ENCODE measurements at places on chromosomes 7 and 10.

- peak; percentile 62 for DNase-seq
Observed at GRCh38 chr7:77327067-77327931, 88.8 kb downstream of the GSAP start.

GRCh38 chr10:72035252-72035887 is 53.0 kb downstream of the SPOCK2 start:
- no peak for DNase-seq

DNA sequence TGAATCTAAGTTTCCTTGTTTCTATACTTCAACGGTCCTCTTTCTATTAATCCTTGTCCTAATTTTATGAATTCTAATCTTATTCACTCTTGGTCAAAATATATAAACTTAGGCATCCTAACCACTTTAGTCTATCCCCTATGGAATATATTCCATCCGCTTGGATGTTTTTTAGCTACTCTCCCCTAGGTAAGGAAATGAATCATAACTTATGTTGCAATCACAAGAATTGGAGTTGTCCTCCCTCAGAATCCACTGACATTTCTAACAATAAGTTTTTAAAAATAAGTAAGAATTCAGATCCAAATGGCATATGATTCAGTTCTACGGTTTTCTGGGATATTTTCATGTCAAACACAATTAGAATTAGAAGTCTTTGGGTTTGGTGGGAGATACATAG is 1081.6 kb downstream of the SORCS1 start:
- DNase-seq = peak; percentile 1

DNA sequence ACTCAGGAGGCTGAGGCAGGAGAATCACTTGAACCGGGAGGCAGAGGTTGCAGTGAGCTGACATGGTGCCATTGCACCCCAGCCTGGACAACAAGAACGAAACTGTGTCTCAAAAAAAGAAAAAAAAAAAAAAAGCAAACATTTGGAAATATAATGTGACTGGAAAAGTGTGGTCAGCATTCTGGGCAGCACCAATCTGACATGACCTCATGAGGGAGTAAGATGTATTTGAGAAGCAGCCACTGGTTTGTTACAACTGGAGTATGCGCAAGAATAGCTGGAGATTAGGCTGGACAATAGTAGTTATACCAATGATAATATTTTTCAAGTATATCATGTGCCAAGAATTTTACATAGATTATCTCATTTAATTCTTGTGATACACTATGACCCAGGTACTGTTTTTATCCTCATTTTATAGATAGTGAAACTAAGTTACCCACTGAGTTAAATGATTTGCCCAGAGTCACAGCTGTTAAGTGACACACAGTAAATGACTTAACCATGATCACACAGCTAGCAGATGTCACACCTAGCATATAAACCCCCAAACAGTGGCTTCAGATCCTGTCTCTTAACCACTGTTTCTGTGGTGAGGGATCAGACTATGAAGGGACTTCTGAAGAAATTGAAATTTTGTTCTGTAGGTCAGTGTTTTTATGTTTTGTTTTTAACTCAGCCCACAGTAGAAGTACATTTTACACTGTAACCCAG is 11.1 kb downstream of the MCU start:
- peak; percentile 54 for DNase-seq

DNA sequence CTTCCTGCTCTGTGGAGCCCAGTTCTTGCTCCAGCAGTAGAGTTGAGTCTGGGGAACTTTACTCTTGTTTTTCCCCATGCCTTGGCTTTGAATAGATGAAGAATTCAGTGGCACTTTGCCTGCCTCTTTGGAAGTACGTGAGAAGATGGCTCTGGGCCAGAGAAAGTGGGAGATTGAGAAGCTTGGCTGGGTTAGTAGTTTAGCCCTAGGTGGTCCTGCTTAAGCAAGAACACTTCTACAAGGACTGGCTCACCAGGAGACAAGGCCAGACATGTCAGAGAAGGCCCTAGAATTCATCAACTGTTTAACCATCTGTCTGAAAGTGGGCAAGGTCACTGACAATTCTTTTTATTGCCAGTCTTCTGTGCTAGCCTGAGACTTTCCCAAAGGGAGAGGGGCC is 410.3 kb downstream of the TYW1 start:
- no peak for DNase-seq

DNA sequence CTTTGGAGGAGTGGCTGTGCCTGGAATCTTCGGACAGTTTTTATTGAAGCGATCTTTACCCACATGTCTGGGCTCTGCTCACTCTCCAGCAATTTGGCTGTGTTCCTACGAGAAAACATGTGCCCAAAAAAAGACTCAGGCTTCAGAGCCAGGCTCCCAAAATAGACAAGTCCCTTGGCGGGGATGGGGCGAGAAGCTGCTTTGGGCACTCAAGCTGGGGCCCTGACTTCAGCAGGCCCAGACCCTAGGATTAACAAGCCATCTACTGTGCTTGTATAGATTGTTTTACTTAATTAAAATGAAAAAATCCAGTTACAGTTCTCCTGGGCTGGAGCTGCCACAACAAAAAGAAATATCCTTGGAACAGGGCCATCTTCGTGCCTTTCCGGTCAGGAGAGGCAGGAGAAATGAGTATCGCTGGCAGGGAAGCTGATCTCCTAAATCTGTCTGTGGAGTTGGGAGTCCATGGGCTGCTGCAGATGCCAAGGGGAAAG is 51.4 kb upstream of the PDCD4 start:
- peak; percentile 58 for DNase-seq

DNA sequence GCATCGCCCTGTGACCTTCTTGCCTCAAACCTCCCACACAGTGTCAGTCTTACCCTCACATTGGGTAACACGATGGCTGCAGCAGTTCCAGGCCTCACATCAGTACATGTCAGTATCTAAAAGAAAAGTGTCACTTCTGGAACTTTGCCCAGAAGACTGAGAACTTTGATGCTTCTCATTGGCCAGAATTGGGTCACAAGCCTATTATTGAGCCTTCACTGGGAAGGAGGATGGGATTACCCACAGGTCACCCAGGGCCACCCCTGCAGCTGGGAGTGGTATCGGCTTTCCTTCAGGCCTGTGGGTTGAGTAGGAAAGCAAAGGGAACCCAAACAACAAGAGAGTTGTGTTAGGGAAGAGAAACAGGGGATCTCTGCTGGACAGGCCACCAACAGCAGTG is 111.5 kb downstream of the NPY start:
- DNase-seq = no peak

DNA sequence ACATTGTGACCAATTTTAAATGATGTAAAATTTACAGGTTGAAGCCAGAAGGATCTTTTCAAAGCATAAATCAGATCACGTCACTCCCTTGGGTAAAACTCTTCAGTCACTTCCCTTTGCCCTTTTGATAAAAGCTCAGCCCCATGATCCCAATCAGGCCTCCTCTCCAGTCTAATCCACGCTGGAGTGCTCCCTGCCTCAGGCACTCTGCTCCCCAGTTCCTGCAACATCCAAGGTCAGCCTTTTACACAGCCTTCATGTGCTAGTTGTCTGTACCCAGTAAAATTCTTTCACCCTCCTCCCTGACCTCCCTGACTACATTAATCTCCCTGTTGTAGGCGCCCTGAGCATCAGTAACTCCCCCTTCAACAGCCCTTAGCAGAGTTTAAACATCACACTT is 14.1 kb downstream of the ELMO1 start:
- DNase-seq = no peak

DNA sequence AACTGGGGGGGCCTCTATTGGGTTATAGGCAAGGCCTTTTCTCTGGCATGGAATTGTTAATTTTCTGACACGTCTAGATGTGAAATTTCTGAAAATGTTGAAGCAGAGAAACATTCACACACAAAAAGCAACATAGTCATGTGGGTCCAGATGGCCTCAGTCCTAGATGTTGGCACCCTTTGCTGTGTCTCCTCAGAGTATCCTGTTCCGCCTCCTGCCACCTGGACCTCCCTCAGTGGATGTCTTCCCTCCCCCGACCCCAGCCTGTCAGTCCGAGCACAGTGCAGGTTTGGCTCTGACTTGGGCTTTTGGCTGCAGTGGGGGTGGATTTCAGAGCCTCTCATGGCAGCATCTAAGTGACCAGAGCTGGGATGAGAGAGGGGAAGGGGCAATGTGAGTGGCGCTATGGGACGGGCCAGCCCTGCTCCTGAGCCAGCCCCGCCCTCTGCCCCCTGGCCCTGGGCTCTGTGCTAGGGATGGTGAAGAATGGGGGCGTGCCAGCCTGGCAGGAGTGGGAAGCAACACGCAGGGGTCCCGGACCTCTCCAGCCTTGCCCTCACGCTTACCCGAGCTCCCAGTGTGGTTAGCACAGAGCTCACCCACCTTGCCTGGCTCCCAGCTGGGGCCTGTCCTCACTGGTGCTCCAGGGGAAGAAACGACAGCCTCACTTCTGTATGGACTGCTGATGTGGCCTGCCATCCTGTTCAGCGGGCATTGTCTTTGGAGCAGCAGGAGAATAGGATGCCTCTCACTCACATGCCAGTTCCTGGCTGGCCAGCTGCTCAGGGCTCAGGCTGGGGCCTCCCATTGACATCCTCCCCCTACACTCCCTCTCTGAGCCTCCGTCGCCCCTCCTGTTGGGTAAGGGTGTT is 6.2 kb downstream of the ATP6V0E2 start:
- DNase-seq = no peak

DNA sequence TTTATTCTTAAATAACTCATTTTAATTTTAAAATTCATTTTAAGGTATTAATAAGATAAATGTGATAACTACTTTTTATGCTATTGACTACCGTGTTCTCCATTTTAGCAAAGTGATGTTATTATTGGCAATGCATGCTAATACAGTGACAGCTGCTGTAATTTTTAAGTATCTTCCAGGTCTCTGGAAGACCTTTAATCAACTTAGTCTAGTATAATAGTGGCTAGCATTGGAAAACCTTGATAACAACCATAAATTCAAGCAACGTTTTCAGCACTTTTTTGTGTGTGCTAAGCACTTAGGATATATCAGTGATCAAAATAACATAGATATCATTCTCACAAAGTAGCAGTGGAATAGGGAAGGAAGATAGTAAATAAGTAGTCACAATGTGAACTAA is 230.9 kb upstream of the MAGI2 start:
- DNase-seq = no peak

DNA sequence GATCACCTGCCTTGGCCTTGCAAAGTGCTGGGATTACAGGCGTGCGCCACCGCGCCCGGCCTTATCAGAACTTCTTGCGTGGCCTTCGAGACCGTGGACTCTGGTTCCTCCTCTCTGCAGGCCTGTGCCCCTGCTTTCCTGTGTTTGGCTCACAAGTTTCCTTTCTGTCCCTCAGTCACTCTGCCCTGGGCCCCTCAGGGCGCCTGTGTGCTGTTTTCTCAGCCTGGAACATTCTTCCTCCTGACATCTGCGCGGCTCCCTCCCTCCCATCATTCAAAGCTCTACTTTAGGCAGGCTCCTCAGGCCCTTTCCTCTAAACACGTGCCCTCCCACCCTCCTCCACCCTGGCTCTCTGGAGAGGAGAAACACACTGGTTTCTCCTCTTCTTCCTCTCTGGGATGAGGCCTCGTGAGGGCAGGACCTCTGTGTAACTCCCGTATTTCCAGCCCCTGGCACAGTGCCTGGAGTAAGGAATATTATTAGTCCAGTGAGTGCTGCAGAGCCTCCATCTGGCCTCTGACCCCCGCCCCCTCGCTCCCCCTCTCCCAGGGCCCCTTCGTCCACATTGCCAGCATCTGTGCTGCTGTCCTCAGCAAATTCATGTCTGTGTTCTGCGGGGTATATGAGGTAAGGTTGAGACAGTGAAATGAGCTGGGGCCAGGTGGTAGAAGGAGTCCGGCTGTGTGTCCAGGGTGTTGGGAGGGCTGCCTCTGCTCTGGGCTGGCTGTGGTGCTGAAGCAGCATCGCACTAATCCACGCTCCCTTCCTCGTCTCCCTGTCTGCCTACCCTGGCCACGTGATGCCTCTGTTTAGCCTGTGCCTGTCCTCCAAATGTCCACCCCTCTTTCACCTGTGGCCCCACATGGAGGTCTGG is 7.1 kb downstream of the CLCN1 start:
- DNase-seq = no peak

DNA sequence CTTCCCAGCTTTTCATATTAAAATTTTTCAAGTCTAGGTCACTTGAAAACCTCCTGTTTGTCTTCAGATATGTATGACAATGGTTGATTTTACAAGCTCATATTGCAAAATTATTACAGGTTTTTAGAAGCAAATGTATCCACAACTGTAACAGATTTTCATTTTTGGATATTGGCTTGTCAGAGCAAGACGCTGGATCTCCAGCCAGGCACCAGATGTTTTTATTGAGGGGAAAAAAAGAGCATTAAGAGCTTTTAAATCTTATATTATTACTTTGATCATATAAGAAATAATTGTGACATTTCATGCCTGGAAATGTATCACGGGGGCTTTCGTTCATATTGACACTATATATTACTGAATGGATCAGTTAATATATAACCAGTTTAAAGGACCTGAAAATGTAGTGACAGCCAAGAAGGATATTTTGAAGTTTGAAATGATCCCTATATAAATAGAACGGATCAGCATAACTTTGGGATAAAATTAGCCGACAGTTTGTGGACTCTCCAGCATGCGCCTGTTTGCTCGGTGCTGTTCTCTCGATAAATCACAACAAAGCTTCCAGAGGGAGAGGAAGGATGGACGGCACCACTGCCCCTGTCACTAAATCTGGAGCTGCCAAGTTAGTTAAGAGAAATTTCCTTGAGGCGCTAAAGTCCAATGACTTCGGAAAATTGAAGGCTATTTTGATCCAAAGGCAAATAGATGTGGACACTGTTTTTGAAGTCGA is at the start of gene ASB4:
Gene ASB4 (plus strand): TSS at position 553 of the 733 bp plus-strand sequence. CDS start 29 bp downstream, at position 582.
- DNase-seq = no peak

GRCh38 chr7:76209310-76209709 is 7.6 kb downstream of the SRRM3 start:
- DNase-seq = no peak

- DNase-seq = no peak
Observed at GRCh38 chr7:130180571-130181262, 24.5 kb downstream of the TMEM209 start.

DNA sequence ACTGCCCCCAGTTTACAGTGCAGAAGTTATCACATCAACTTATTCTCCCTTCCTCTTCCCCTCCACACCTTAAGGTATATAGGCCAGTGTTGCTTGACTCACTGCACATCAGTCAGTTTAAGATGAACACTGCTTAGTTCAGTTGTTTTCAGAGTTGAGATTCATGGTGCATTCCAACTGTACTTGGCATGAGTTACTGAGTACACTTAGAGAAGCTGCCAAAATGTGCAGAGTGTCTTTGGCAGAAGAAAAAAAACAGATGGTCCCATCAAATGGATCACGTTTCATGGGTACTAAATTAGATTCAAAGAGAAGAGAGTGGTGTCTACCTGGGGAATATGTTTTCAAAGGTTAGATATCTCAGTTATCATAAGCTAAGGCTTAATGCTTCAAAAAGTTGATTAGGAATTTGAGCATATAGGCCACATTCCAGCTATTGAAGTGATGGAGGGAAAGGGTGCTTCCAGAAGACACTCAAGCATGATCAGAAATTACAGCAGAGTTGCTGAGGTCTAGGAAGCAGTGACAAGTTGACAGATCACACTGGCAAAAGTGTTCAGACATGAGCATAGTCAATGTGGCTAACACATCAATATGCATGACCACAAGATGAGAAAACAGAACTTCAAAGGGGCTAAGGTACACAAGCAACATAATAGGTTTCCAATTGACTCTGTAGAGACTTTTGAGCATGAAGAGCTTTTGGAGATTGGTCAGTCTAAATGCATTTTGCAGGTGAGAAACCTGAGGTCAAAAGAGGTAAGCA is 579.2 kb upstream of the CELF2 start:
- DNase-seq = no peak

- peak; percentile 21 for DNase-seq
Observed at GRCh38 chr7:66921918-66922486, 977 bp downstream of the TMEM248 start.

- DNase-seq = no peak
Observed at GRCh38 chr7:41700044-41700471, 2.8 kb downstream of the INHBA start.

All from AG08395 (cell line).